ENCODE measurements at places on chromosomes 16 and 17. TPM values are rescaled to one million over a fixed set of nuclear protein-coding genes. Genes with fewer than 3 reads are reported as not detected.
A peak's percentile ranks its signal among the peaks of the same experiment; 100 is the strongest.

DNA sequence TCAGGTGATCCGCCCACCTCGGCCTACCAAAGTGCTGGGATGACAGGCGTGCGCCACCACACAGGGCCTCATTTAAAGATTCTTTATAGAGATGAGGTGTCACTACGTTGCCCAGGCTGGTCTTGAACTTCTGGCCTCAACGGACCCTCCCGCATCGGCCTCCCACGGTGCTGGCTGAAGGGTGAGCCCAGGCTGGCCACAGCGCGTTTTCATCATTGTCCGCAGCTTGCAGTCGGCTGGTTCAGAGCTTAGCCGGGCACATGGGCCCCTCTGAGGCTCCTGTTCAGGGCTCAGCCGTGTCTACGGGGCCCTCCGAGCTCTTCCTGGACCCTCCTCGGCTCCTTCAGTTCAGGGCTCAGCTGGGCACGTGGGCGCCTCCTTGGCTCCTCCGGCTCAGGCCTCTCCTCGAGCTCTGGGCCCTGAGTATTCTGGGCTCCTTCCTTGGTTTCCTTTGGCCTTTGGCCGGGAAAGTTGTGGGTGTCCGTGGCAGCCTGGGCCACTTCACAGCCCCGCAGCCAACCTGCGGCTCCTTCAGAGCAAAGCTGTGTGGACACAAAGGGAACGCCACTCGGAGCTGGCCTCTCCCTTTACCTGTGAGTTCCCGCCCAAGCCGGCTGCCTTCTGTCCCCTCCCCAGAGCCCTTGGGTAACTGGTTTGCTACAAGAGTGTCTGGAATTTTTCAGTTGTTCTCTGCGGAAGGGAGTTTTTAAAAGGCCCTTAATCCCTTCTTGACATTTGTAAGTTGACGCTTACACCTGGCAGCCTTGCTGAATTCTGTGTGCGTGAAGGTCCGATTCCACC is 1.2 kb upstream of the MSLN start:
- DNase-seq = no peak

DNA sequence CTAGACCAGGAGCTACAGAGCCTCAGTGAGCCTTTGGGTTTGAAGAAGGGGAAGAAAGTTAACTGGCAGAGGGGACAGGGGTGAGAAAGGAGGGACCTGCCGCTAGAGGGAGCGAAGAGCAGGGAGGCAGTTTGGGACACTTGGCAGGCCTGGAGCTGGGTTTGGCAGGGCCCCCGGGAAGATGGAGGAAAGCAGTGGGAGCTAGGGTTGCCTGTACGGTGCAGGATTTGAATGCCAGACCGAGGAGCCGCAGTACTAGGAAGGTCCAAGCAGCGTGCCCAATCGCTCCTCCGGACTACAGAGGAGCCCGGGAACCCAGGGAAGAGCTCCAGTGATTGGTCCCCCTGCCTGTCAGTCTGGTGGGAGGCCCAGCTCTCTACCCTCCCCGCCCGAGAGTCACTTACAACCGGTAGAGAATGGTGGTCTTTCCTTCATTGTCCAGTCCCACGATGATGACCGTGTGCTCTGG is 1.3 kb downstream of the ARL5C start:
- DNase-seq = no peak

GRCh38 chr17:50944054-50944901 is 78.1 kb upstream of the TOB1 start:
- DNase-seq = peak; percentile 93

DNA sequence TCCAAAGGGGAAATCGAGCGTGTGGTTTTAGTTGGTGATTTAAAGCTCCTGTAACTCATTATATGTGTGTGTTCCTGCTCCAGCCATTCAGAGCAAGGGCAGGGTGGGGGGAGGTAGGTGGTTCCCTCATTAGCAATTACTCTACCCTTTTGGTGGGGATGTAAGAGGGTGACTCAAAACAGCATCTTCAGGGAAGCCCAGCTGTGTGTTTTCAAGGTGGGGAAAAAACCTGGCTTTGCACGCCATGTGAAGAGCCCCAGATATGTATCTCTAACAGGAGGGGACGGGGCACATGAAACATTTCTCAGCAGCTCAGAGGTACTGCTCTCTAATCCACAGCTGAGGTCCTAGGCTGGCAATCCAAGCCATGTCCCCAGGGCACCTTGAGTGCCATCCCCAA is 241.3 kb upstream of the ZFHX3 start:
- no peak for DNase-seq

GRCh38 chr17:19939993-19940721 is 37.5 kb downstream of the AKAP10 start:
- no peak for DNase-seq

- DNase-seq = no peak
Observed at GRCh38 chr17:3688852-3689261, 7.1 kb downstream of the P2RX5 start.

DNA sequence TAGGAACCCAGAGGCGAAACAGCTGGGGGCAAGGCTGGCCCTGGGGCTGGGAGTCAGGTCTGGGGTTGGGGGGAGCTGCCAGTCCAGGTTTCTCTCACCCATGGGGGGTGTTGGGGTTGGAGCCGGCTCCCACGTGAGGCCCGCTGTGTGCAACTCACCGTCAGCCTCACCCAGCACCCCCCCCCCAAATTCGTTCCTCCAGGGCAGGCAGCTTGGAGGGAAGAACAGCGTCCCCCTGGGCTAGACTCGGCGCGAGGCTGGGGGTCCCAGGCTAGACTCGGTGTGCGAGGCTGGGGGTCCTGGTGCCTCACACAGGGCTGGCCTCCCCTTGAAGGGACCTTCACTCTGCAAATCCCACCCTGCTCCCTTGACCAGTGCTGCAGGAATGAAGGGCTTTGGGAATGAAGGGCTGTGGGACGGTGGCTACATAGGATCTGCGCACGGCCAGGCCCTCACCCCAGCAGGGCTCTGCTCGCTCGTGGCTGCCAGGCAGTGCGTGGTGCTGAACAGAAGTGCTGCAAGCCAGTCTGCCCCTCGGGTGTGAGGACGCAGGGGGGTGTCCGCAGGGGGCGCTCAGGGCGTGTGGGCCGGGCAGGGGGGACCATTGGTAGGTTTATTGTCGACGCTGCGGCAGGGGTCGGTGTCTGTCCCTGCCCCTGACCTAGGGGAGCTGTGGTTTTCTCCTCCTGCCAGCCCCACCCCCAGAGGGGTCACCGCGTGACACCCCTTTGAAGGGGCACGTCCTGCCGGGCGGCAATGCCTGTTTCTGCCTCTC is 74.7 kb downstream of the KLHDC4 start:
- DNase-seq = no peak

- DNase-seq = no peak
Observed at GRCh38 chr17:58329810-58330537, 1.4 kb upstream of the TSPOAP1 start.

GRCh38 chr17:77615703-77616253 is 342.7 kb upstream of the TNRC6C start:
- peak; percentile 8 for DNase-seq

GLIS2 gene
- 14.2 TPM for total RNA-seq

FBXL16 gene
- total RNA-seq = not detected

MPV17L gene
- 14.4 TPM for total RNA-seq

FN3K gene
- 19.3 TPM for total RNA-seq

LPO gene
- total RNA-seq = not detected

SLC6A2 gene
- total RNA-seq = 0.64 TPM

G6PC1 gene
- not detected for total RNA-seq

TMEM88 gene
- total RNA-seq = 34.2 TPM

All from mesenteric fat pad (tissue), 1 donor.